ENCODE measurements at places on chromosomes 3 and 15.

DNA sequence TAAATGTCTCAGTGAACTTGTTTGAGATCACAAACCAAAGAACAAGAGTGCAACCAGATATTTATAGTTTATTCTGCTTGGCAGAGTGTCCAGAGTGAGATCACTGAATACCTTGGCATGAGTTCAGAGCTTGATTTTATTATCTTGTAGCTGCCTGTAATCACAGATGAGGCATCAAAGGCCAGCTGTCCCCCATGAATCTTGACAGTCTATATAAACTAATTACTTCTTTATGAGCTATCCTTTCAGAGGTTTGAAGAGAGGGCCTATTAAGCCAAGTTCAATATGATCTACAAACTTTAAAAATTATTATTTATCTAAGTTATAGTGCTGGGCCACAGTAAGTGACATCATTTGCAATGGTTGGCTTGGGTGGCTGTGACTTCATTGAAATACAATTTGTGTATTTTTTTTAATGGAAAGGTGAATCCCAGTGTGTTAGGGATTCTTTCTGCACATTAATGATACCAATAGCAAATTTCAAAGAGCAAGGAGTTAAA lies 251.5 kb downstream of the CLSTN2 start:
- no peak for DNase-seq

- no peak for DNase-seq
Measured at GRCh38 chr15:71752128-71752527, 58.2 kb upstream of the NR2E3 start.

DNA sequence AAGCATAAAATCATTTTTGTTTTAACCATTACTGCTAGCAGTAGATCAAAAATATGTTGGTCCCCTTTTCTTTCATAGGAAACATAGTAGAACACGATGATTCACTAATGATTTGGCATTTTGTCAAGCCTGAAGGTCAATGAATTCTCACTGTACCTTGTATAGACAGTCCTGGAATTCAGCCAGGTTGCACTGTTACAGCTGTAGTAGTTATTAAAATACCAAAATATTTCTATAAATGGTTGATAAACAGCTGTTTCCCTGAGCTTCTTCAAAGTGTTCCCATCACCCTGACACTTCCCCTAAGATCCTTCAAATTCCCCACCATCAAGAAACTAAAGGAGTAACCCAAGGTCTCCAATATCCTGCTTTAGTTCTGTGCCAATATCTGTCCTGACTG lies 200.9 kb downstream of the ATP8B4 start:
- no peak for DNase-seq

DNA sequence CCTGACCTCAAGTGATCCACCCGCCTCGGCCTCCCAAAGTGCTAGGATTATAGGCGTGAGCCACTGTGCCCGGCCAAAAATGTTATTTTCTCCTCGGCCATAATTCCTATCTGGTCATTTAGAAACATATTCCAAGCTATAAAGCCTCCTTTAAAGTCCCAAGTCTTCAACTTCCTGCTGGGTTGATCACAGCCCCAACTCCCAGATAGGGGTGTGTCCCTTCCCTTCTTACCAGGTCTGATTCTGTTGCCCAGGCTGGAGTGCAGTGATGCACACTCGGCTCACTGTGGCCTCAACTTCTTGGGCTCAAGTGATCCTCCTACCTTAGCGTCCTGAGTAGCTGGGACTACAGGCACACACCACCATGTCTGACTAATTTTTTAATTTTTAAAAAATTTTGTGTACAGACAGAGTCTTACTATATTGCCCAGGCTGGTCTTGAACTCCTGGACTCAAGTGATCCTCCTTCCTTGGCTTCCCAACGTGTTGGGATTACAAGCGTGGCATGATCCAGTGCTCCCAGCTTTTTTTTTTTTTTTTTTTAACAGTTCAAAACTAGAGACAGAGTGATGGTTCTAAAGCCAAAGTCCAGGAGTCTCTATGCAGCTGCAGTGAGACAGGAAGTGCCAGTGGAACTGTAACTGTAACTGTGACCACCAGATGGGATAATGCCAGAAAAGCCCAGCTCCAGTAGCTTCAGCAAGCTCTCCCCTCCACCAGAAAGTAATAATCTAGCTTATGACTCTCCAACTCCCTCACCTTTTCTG lies 8.2 kb upstream of the PRKAR2A start:
- no peak for DNase-seq

- no peak for DNase-seq
Measured at GRCh38 chr15:19899021-19899824, 642.4 kb downstream of the GOLGA6L6 start.

- no peak for DNase-seq
Measured at GRCh38 chr3:70049761-70050160, 50.2 kb downstream of the SAMMSON start.

DNA sequence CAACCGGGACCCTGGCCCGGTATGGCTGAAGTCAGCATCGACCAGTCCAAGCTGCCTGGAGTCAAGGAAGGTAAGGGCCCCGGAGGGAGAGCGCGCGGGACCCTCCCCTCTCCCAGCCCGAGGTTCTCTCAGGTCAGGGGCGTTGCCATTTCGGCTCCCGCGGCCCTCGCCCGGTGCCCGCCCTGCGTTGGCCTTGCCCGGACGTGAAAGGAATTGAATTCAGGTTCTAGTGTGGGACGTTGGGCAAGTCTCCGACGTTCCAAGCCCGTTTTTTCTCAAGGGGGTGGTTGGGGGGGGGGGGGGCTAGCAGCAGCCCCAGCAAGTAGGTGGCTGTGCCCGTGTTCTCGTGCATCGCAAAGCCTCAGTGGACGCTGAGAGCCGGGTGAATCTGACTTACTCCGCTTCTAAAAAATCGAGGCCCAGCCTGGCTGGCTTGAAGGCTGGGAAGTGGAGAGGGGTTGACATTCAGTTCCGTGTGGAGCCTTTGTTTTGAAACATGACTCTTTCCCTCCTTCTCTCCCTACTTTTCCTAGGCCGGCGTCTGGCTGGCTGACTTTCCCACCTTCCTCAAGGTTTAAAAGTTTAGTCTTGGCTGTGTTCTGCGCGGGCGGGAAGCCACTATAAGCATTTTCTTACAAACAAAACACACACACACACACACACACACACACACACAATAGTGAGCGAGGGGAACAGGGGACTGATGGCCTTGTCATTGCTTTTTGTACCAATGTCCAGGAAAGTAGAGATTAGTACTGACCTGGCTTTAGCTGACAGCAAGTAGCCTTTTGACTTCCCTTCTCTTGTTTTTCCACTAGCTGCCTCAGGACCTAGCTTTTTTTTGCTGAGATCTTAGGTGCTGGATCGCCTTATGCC lies at the start of gene UTS2B:
Gene UTS2B (minus strand): TSS at position 873 of the 876 bp plus-strand sequence. CDS start 48,337 bp downstream, outside the sequence.
- peak; percentile 67 for DNase-seq

GRCh38 chr15:66425837-66426236 lies 39.1 kb downstream of the MAP2K1 start:
- no peak for DNase-seq

GRCh38 chr3:174957081-174957480 lies 97.9 kb downstream of the NAALADL2 start:
- DNase-seq, result no peak

GRCh38 chr3:133274477-133274876 lies 125.4 kb upstream of the BFSP2 start:
- DNase-seq, result no peak

DNA sequence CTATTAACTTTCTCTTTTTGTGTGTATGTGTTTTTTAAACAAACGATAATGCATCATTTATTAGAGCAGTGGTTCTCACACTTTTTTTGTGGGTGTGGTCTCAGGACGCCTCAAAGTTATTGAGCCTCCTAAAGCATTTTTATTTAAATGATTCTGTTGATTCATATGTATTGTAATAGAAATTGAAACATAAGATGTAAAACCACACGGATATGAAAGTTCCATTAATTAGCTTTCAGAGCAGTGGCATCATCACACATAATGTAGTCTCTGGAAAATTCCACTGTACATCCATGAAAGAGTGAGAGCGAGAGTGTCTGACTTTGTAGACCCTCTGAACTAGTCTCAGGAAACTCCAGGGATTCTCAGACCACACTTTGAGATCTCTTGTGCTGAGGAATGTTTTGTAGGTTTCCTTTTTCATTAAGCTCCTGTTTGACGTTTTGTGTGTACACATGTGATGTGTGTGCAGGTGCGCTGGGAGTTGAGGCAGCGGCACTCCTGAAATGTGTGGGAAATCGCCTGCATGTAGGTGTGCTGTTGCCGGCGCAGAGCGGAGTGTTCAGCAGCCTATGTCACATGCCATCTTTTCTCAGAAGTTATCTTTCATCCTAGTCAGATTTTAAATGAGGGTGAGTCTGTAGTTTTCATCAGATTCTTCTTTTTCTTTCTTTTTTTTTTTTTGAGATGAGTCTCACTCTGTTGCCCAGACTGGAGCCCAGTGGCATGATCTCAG lies 5.3 kb upstream of the TRAK1 start:
- no peak for DNase-seq

- DNase-seq, result no peak
Measured at GRCh38 chr3:71189480-71189879, 394.0 kb downstream of the FOXP1 start.

- no peak for DNase-seq
Measured at GRCh38 chr3:157469561-157470294, 33.1 kb downstream of the PTX3 start.

- no peak for DNase-seq
Measured at GRCh38 chr15:81379269-81379668, 5.3 kb upstream of the TMC3 start.

GRCh38 chr3:105958237-105959000 lies 89.6 kb upstream of the CBLB start:
- DNase-seq, result no peak

Data from NCI-H2107 (cell line).